ENCODE measurements at places on chromosomes 1 and 21.
A peak's percentile ranks its signal among the peaks of the same experiment; 100 is the strongest.

GRCh38 chr1:226617109-226617508 is 68.5 kb downstream of the STUM start:
- no peak for DNase-seq

DNA sequence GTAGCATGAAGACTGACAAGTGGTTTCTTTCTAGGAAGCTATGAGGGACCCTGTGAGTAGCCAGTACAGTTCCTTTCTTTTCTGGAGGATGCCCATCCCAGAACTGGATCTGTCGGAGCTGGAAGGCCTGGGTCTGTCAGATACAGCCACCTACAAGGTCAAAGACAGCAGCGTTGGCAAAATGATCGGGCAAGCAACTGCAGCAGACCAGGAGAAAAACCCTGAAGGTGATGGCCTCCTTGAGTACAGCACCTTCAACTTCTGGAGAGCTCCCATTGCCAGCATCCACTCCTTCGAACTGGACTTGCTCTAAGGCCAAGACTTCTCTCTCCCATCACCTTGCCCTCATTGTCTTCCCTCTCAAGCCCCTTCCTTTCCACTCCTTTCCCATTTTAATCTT is 3.4 kb upstream of the GABPB2 start:
- DNase-seq: no peak

DNA sequence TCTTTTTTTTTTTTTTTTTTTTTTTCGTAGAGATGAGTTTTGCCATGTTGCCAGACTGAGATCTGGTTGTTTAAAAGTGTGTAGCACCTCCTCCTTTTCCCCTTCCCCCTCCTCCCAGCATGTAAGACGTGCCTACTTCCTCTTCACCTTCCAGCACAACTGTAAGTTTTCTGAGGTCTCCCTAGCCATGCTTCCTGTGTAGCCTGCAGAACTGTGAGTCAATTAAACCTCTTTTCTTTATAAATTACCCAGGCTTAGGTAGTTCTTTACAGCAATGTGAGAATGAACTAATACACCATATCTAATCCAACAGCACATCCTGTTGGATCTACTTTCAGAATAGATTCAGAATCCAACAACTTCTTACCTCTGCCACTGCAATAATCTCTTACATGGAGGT is 111.1 kb downstream of the CLIC6 start:
- no peak for DNase-seq

- no peak for DNase-seq
These were observed 11.7 kb downstream of the LHX9 start for GRCh38 chr1:197928849-197929336.

DNA sequence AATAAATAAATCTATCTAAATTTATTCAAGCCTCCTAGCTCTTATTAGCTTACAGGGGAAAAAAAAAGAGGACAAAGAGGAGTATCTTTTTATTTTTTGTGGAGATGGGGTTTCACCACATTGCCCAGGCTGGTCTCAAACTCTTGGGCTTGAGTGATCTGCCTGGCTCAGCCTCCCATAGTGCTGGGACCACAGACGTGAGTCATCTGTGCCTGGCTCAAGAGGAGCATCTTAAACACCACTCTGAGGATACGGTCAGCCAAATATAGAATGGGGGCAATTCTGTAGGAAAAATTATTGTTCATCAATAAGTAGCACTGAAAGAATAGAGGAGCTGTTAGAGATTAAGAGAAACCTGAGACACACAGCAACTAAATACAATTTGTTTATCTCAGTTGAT is 24.1 kb downstream of the SLC45A3 start:
- peak; percentile 43 for DNase-seq

- peak; percentile 61 for DNase-seq
These were observed 29.3 kb downstream of the TNNT2 start for GRCh38 chr1:201348211-201348566.

DNA sequence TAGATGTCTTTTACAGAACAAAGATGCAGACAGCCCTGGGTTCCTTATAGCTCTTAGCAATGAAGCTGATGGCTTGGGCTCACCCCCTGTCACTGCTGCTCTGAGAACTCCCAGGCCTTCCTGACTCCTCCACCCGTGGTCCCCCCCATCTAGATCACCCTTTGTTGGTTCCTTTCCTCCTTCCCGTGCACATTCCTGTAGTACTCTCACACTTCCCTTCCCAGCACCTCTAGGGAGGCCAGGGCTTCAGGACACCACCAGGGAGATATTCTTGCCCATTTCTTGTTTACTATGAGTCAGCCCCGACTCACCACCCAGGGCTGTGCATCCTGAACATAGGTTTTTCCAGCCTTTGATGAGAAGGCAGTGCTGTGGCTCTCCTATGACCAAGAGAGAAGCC is 14.4 kb upstream of the NOS1AP start:
- DNase-seq: no peak

DNA sequence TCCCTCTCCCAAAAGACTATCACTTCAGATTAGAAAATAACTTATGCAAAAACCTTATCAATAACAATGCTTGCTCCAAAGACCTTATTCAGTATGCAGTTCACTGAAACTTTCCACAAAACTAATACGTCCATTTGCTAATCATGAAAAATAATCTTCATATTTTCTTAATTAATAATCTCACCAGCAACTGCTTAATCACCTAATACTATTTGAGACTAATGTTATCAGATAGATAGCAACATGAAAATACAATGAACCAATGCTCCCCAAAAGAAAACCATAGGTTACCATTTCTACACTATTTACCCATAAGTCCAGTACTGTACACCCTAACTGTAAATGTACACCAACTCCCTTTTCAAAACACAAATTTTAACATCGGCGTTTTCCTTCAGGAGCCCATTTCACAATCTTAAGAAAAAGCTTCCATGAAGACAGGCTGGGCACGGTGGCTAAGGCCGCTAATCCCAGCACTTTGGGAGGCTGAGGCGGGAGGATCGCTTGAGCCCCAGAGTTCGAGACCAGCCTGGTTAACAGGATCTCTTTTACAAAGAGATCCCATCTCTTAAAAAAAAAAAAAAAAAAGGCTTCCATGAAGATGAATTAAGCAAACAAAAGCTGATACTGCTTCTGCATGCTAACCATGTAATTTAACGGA is 1.7 kb downstream of the GNB1 start:
- no peak for DNase-seq
